ENCODE measurements at places on chromosomes 2 and 18.

- no peak for DNase-seq
Measured at GRCh38 chr18:1578505-1578904, 673.8 kb downstream of the ADCYAP1 start.

- no peak for DNase-seq
Measured at GRCh38 chr2:71850306-71850801, 297.3 kb downstream of the CYP26B1 start.

DNA sequence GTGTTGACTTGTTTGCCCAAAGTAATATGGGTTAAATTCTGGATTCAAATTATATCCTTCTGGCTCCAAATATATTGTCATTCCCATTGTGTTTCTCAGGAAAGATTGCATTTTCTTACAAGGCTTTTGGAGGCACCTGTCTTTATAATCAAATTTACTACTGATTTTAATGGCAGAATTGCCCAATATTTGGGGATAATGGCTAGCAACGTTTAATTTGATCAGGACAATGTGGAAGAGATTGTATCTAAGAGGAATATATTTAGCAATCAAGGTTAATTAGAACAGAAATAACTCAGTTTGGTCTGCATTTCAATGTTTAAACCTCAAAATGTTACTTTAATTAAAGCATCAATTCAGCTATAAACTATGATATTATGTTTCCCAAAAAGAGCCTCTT, 41.7 kb upstream of the ZNF804A start:
- DNase-seq, result no peak

DNA sequence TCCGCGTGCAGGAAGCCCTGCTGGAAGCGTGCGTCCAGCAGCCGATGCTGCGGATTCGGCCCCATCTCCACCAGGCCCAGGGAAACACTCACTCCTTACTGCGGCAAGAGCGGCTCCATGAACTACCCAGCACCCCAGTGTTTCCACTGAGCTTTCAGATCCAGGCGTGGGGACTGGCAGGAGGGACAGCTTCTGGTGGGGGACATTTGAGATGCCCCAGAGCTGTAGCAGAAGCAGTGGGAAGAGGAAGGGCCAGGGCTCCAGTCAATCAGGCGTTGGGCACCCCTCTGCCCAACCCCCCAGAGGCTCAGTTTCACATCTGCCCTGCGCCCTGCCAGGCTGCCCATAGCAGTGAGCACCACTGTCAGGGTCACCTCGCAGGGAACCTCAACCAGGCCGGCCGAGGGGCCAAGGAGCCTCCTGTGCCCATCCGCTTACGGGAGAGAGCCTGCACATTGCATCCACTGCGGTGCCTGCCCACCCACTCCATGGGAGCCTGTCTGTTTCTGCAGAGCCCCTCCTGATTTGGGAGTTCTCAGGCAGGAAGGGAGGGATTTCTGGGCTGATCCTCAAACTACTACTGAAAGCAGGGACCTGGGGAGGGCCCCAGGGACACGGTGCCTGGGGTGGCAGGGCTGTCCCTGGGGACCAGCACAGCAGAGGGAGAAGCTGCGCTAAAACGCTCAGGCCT, 4.6 kb downstream of the AGXT start:
- DNase-seq, result no peak
